ENCODE measurements at places on chromosomes 2 and 18.

DNA sequence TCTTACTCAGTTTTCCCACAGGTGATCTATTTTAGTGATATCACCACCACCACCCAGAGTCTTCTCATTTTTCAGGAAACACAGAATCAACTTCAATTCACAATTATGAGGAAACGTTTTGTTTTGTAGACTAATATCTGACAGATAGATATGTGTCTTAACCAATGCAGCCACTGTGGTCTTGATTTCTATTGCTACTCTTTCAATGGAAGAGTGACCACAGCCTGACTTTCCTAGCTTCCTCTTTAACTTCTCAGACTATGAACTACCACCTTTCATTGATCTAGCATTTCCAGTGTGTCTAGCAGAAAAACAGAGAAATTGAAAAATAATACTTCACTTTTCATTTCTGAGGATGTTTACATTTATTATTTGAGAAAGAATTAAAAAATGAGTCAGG lies 20.5 kb downstream of the ADAM17 start:
- no peak for DNase-seq

DNA sequence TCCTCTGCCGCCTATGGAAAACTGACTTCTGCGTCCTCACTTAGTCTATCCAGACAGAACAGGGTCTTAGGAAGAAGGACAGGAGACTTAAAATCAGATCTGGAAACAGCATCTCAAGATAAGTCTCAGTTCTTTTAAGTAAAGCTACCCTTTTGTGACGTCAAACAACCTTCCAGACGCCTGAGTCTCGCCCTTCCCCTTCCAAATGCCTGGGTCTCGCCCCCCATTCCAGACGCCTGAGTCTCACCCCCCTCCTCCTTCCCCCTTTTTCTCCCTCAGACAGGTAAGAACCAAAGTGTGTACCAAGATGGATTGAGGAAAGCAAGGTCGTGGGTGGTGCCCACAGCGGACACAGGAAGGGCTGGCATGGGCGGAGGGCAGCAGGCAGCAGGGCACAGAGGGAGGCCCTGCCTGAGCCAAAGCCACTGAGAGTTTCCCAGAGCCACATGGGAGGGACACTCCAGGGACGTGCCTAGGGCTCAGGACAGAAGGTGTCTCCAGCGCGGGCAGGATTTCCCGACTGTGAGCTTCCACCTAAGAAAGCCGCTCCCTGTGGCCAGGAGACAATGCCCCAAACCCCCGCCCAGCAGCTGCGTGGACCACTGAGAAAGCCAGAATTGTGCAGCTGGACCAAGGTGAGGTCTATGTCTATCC lies 51.3 kb downstream of the ANKMY1 start:
- no peak for DNase-seq

DNA sequence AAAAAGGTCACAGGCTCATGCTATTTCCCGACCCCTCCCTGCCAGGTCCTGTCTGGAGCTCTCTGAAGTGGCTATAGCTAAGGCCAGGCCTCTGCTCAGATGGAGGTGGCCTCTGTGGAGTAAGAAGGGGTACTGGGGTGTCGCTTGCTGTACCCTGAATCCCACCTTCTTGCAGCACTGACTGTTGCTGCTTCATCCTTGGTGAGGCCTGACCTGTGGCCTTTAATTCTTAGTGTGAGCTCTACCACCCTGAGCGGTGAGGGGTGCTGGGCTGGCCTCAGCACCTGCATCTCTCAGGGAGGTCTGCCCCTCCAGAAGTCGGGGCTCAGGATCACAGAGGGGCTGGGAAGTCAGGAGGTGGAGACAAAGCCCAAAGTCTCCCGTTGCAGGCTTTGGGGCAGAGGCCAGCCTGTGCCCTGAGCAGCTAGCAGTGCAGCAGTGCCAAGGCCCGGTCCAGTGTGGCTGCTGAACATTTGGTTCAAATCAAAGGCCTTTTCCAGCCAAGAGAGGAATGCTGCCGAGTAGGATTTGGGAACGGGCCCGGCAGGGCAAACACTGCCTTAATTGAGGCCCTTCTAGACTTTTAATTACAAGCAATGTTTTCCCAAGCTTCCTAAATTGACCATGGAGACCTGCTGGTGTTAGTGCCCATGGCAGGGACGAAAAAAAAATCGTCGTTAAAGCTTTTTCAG lies 133.5 kb upstream of the HAAO start:
- no peak for DNase-seq

- DNase-seq, result no peak
These were observed 292.1 kb downstream of the RDH14 start for GRCh38 chr2:18268400-18268799.

DNA sequence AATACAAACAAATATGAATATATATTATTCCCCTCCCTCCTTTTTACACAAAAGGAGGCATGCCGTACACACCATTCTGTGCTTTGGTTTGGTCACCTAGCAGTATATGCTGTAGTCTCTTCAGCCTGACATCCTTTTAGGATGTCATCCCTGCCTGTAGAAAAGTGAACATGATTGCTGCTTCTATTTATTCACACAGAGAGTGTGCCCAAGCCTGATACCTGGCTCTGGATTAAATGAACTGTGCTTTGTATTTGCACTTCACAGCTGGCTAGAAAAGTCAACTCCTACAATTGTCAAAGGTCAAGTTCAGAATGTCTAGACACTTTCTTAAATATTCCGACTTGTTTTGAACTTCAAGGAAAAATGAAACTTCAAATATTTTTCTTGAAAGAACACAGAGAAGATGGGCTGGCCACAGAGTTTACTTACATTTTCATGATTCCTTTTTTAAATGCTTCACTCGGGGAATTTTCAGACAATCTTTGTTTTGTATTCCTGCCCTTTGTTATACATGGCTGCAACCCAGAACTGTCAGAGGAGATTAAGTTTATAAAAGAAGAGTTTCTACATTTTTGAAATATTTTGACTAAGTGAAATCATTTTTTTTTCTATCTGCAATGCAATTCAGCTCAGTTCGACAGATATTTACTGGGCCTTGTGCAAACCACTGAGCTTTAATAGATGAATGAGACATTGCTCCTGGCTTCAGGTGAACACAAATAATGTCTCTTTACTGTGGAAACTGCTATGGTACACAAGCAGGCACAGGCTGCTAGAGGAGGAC lies 33.5 kb downstream of the DAPL1 start:
- no peak for DNase-seq

DNA sequence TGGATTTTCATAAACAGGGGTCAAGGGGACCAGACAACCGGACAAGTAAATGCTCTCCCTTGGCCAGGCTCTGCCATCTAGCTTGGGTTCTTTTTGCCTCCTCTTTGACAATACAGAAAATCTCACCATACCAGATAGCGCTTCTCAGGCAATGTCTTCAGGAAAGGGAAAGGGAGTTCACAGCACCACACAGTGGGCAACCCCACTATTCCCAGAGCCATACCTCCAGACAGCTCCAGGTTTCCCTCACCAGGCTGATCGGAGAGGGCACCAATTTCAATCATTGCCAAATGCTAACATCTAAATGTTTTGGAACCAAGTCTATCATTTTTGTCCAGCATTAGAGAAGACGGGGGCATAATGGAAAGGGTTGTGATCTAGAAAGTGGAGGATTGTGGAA lies 28.1 kb downstream of the CCDC68 start:
- no peak for DNase-seq

GRCh38 chr2:198807131-198807530 lies 650.6 kb downstream of the SATB2 start:
- DNase-seq, result no peak

- no peak for DNase-seq
These were observed 1.2 kb upstream of the CCDC88A start for GRCh38 chr2:55420871-55421270.

DNA sequence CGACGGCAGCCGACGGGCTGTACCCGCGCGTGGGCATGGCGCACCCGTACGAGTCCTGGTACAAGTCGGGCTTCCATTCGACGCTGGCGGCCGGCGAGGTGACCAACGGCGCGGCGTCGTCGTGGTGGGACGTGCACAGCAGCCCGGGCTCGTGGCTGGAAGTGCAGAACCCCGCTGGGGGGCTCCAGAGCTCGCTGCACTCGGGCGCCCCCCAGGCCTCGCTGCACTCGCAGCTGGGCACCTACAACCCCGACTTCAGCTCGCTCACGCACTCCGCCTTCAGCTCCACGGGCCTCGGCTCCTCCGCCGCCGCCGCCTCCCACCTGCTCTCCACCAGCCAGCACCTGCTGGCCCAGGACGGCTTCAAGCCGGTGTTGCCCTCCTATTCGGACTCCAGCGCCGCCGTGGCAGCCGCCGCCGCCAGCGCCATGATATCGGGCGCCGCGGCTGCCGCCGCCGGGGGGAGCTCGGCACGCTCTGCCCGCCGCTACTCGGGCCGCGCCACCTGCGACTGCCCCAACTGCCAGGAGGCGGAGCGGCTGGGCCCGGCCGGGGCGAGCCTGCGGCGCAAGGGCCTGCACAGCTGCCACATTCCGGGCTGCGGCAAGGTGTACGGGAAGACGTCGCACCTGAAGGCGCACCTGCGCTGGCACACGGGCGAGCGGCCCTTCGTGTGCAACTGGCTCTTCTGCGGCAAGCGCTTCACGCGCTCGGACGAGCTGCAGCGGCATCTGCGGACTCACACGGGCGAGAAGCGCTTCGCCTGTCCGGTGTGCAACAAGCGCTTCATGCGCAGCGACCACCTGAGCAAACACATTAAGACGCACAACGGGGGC lies 2.0 kb downstream of the SP9 start:
- peak; percentile 48 for DNase-seq

GRCh38 chr2:23230885-23231284 lies 154.1 kb upstream of the KLHL29 start:
- DNase-seq, result no peak

All from activated CD8-positive, alpha-beta memory T cell treated with anti-CD3 and anti-CD28 coated beads, Interleukin-2, amount 10 ng/mL, durations not matched to agents 7 days and 5 days (primary cell).